ENCODE measurements at places on chromosomes 5 and 9.

- H3K4me1 ChIP-seq = peaks cover 11% of the 10 kb centered on the region
- H3K27me3 ChIP-seq = no peaks in the 10 kb centered on the region
- no peak overlapping the region for H3K4me3 ChIP-seq
Observed at GRCh38 chr9:78234810-78235209, 1.1 kb upstream of the CEP78 start.

DNA sequence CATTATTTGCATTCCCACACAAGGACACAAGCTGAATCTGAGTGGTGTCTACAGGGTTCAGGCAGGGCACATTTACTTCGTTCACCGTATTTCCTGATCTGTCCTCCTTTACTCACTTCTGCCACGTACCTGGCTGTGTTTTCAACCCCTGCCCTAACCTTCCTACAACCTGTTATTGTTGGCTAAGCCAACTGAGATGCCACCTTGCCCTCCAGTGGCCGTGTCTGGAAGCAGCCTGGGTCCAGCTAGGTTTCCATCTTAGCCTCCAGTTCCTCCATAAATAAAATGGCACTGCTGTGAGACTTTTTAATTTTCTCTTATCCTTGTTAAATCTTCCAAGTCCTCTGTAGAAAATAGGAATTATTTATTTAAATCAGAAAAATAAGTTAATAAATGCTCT is 64.8 kb downstream of the ATP10B start:
- no peak for DNase-seq
- H3K4me1 ChIP-seq = no peaks in the 10 kb centered on the region
- no peak overlapping the region for H3K4me3 ChIP-seq
- H3K27me3 ChIP-seq = no peaks in the 10 kb centered on the region
- no peak overlapping the region for H3K27ac ChIP-seq

DNA sequence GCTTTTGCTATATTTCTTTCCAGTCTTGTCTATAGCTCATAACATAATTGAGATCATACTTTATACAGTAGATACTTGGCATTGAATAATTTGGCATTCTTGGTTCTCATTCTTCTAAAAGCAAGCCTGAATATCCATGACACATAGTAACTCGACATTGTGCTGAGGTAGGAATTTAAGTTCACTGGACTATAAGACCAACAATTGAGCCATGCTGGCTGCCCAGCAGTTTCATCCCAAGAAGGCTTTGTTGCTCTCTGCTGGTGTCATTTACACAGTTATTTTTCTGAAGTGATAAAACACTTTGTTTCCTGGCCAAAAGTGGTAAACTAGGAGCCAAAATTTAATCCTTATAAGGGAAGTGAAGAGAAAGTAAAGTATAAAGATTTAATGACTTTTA is 192.0 kb downstream of the ADAMTSL1 start:
- H3K27ac ChIP-seq = no peak overlapping the region
- H3K27me3 ChIP-seq = no peaks in the 10 kb centered on the region
- H3K36me3 ChIP-seq = no peaks in the 10 kb centered on the region
- no peak for DNase-seq

GRCh38 chr9:134458207-134459108 is 132.2 kb downstream of the RXRA start:
- H3K27me3 ChIP-seq = no peaks in the 10 kb centered on the region
- H3K27ac ChIP-seq = no peak overlapping the region
- no peak overlapping the region for H3K4me3 ChIP-seq

DNA sequence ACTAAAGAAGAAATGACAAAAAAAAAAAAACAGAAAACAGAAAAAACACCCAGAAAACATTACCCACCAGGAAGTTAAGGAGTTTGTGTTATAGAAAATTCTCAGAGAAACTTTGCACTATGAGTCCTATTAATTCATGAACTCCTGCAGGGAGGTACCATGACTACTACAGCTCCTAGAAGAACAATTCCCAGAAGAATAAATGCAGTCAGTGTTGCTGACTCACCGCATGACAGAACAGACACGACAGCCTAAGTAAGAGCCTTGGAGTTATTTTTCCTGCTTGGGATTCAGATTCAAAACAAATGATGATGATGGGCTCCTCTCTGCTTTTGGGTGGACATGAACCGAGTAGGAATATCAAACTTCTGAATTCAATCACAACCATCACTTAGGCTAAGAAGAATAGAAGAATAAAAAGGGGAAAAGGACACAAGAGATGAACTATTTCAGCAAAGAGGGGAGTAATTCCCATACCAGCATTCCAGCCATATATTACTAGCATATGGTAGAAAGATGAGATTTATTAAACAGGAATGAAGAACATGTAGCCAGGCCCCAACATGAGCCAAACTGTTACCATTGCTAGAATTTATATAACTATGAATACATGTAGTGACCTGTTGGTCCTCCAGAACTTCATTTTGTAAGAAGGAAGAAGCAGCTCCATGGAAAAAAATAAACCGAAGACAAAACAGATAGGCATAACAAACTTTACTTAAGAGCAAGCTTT is 209.6 kb upstream of the PDE4D start:
- H3K4me1 ChIP-seq = peaks cover 13% of the 10 kb centered on the region
- no peak overlapping the region for H3K27ac ChIP-seq
- DNase-seq = no peak
- no peaks in the 10 kb centered on the region for H3K27me3 ChIP-seq
- H3K36me3 ChIP-seq = no peaks in the 10 kb centered on the region
- H3K4me3 ChIP-seq = no peak overlapping the region

GRCh38 chr5:172845154-172845553 is 11.1 kb downstream of the ERGIC1 start:
- H3K4me3 ChIP-seq = no peak overlapping the region
- peaks cover 2% of the 10 kb centered on the region for H3K36me3 ChIP-seq
- no peak overlapping the region for H3K27ac ChIP-seq
- H3K27me3 ChIP-seq = no peaks in the 10 kb centered on the region
- no peak for DNase-seq

- no peak overlapping the region for H3K4me3 ChIP-seq
- no peak overlapping the region for H3K27ac ChIP-seq
- peaks cover 12% of the 10 kb centered on the region for H3K4me1 ChIP-seq
- no peak for DNase-seq
- H3K36me3 ChIP-seq = no peaks in the 10 kb centered on the region
- H3K27me3 ChIP-seq = no peaks in the 10 kb centered on the region
Observed at GRCh38 chr5:107875833-107876232, 205.1 kb upstream of the EFNA5 start.

DNA sequence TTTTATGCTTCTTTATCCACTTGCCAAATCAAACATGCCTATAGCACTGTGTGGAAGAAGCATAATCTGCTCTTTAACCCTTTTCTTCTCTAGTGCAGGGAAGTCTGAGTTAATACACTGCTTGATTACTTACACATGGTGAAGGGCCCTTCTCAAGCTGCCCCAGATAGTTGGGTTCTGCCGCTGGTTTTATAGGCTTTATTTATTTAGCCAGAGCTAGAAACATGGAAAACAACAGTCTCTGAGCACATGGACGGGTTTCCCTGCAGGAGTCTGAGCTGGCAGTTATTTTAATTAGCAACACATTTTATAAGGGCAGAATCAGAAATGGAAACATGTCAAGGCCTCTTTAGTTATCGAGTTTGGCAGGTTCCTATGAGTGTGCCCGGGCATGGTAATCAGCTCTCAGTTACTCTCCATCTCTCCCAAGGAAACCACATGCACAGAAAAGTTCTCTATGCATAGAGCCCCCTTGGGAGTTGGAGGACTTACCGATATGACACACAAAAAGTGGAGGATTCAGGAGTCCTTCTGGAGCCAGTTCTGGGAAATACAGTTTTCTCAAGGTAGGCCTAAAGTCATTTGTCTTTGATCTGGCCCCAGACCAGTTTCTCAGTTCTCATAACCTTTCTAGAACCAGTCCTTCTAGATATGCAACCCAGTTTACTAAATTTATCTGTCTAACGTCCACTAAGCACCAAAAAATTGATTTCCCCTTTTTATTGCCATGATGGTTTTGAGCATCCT is 564.8 kb downstream of the ACTL7B start:
- no peaks in the 10 kb centered on the region for H3K27me3 ChIP-seq
- no peaks in the 10 kb centered on the region for H3K4me1 ChIP-seq
- no peak overlapping the region for H3K4me3 ChIP-seq
- DNase-seq = no peak
- no peaks in the 10 kb centered on the region for H3K36me3 ChIP-seq
- H3K27ac ChIP-seq = no peak overlapping the region

- DNase-seq = no peak
- no peak overlapping the region for H3K27ac ChIP-seq
- no peaks in the 10 kb centered on the region for H3K27me3 ChIP-seq
Observed at GRCh38 chr9:18545636-18546360, 71.8 kb downstream of the ADAMTSL1 start.

GRCh38 chr9:12666813-12667212 is 26.4 kb upstream of the TYRP1 start:
- DNase-seq = no peak
- no peak overlapping the region for H3K4me3 ChIP-seq
- no peaks in the 10 kb centered on the region for H3K27me3 ChIP-seq
- H3K27ac ChIP-seq = no peak overlapping the region
- no peaks in the 10 kb centered on the region for H3K36me3 ChIP-seq

DNA sequence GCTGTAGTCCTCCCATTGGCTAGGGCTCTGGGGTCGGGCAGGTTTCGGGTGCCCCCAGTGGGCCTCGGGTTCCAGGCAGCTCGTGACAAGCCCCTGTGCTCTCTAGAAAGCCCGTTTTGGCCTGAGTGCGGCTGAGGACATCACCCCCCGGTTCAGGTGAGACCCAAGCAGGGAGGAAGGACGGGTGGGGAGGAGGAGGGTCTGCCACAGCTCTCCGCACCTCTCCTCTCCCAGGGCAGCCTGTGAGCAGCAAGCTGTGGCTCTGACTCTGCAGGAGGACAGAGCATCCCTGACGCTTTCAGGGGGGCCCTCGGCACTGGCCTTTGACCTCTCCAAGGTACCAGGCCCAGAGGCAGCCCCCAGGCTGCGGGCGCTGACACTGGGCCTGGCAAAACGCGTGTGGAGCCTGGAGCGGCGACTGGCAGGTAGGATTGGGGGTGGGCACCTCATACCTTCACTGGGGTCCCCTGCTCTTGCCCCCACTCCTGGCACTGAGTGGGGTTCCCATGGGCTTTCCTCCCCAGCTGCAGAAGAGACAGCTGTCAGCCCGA is 672 bp downstream of the PAXX start:
- peaks cover 5% of the 10 kb centered on the region for H3K27me3 ChIP-seq
- peaks cover 22% of the 10 kb centered on the region for H3K4me1 ChIP-seq
- peak overlapping the region; percentile 85 for H3K4me3 ChIP-seq
- peaks cover 15% of the 10 kb centered on the region for H3K36me3 ChIP-seq
- DNase-seq = no peak
- H3K27ac ChIP-seq = no peak overlapping the region

- H3K4me3 ChIP-seq = no peak overlapping the region
- DNase-seq = no peak
- peaks cover 73% of the 10 kb centered on the region for H3K27me3 ChIP-seq
- no peak overlapping the region for H3K27ac ChIP-seq
- no peaks in the 10 kb centered on the region for H3K36me3 ChIP-seq
Observed at GRCh38 chr5:149735066-149735465, 5.0 kb downstream of the PPARGC1B start.

GRCh38 chr5:53479045-53479589 is 1.3 kb upstream of the FST start:
- DNase-seq = no peak
- peaks cover 3% of the 10 kb centered on the region for H3K27me3 ChIP-seq
- H3K4me3 ChIP-seq = peak overlapping the region; percentile 90
- peaks cover 2% of the 10 kb centered on the region for H3K4me1 ChIP-seq
- H3K36me3 ChIP-seq = peaks cover 1% of the 10 kb centered on the region
- peak overlapping the region; percentile 75 for H3K27ac ChIP-seq

- no peak for DNase-seq
- H3K4me1 ChIP-seq = peaks cover 4% of the 10 kb centered on the region
- H3K27ac ChIP-seq = no peak overlapping the region
- H3K27me3 ChIP-seq = no peaks in the 10 kb centered on the region
- no peak overlapping the region for H3K4me3 ChIP-seq
Observed at GRCh38 chr5:154863291-154864080, 5.1 kb downstream of the CNOT8 start.

DNA sequence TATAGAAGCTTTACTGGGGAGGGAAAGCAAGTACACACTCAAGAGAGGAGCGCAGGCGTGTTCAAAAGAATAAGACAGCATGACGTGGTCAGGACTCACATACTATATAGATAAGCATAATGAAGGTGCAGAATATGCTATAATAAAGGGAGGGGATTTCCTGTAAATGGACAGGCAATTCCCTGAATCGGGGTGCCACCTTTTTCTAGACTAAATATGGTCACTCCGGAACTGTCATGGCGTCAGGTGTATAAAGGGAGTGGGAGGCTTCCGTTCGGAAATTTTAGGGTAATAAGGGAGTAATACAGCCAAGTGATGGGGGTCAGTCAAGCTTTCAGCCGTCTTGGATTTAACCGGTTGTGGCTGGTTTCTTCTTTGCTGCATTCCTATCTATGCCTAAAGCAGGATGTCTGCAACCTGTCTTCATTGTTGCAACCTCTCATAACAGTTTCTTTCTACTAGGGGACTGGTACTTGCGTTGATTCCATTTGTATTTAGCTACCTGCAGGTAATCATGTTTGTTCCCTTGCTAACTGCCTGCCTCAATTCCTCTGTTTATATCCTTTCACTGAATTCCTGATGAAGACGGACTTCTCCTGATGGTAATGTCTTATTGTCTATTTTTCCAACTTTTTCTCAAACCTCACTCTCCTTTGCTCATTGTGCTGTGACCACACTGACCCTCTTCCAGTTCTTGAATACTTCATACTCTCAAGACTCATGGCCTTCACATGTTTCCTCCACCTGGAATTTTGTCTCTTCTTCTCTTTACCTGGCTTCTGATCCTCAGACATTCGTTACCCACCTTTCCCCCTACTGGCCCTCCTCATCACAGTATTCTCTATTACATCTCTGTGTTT is 48.9 kb downstream of the PRR16 start:
- no peak for DNase-seq
- no peak overlapping the region for H3K27ac ChIP-seq
- peaks cover 14% of the 10 kb centered on the region for H3K4me1 ChIP-seq
- no peak overlapping the region for H3K4me3 ChIP-seq
- no peaks in the 10 kb centered on the region for H3K27me3 ChIP-seq

GRCh38 chr9:128634651-128635262 is 21.9 kb downstream of the DYNC2I2 start:
- no peak for DNase-seq
- peaks cover 96% of the 10 kb centered on the region for H3K36me3 ChIP-seq
- H3K4me3 ChIP-seq = no peak overlapping the region
- H3K27ac ChIP-seq = no peak overlapping the region
- no peaks in the 10 kb centered on the region for H3K4me1 ChIP-seq

DNA sequence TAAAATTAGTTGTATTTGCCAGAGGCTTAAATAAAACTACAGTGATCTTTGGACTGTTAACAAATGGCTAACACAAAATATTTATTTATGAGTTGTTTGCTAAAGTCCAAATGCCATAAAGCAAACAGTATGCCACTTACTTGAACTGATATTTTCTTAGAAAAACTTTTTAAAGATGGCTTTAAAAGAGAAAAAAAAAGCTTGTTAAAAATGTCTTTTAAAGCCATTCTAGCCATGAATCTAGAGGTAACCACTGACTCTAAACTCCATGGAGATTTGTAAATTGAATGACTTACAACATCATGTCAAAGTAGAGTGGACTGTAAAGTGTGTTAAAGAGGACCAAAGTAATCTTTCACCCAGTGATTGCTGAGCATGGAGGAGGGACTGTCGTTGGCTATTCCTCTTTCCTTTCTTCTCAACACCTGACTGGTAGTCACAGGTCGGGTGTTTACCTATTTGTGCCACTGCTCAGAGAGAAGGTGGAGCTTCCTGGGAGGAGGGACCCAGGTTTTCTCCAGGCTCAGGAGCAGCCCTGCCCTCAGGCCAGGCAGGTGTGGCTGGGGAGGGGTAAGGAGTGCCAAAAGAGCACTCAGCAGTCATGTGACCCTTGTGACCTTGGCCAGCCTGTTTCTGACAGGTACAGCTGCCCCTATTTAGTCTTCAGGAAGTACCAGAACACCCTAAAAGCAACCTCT is 69.1 kb upstream of the TJP2 start:
- no peak overlapping the region for H3K4me3 ChIP-seq
- H3K27me3 ChIP-seq = no peaks in the 10 kb centered on the region
- no peak for DNase-seq
